ENCODE measurements at places on chromosomes 12 and 14. TPM values are rescaled to one million over a fixed set of nuclear protein-coding genes. Genes with fewer than 3 reads are reported as not detected.
A peak's percentile ranks its signal among the peaks of the same experiment; 100 is the strongest.

Gene RPGRIP1
- total RNA-seq: not detected

Gene APOF
- not detected for total RNA-seq

Gene SLC11A2
- total RNA-seq: 50.4 TPM

DNA sequence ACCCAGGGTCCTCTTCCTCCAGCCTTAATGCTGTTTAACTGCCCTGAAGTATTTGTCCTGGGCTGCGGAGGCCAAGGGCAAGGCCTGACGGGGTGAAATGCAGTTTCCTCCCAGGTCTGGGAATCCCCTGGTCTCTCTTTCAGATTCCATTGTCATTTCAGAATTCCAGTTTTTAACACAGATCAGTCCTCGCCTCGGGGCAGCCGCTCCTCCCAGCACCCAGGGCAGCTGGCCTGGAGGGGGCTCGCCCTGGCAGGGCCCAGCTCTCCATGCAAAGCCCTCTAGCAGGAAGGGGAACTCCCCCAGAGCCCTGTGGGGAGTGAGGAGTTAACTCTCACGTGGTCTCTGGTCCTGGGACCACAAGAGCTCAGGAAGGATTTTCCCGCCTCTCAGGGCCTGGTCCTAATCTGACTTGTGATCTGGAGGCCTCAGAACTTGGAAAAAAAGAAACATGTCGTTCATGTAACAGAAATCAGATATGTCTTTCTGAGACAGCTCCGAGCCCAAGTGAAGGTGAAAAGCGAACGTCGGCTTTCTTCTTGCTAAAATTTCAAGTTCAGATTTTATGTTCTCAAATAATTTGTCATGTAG is 265.6 kb upstream of the SFSWAP start:
- no peak for DNase-seq

DNA sequence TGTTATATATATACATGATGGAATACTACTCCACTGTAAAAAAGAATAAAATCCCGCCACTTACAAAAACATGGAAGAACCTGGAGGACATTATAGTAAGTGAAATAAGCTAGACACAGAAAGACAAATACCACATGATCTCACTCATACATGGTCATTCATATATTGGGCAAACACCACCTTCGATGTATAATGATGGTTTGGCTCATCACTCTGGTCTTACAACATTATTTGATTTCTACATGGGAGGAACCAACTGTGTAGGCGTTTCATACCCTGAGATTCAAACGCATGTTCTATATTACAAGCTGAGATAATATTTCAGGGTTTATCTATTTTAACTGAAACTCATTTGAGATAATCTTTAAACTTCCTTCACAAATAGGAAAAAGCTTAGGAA is 48.3 kb downstream of the ABCD2 start:
- DNase-seq: no peak

- no peak for DNase-seq
Observed at GRCh38 chr14:100138082-100138787, 21.2 kb downstream of the DEGS2 start.

Gene SMCO3
- not detected for total RNA-seq

Gene PSMC6
- total RNA-seq: 109 TPM

Gene SRGAP1
- total RNA-seq: 14.8 TPM

GRCh38 chr12:119725523-119725922 is 57.6 kb downstream of the PRKAB1 start:
- no peak for DNase-seq

- no peak for DNase-seq
Observed at GRCh38 chr14:98244162-98244948, 1027.6 kb downstream of the BCL11B start.

Gene EID3
- total RNA-seq: 3.0 TPM

Gene DNAJC22
- total RNA-seq: 0.35 TPM

DNA sequence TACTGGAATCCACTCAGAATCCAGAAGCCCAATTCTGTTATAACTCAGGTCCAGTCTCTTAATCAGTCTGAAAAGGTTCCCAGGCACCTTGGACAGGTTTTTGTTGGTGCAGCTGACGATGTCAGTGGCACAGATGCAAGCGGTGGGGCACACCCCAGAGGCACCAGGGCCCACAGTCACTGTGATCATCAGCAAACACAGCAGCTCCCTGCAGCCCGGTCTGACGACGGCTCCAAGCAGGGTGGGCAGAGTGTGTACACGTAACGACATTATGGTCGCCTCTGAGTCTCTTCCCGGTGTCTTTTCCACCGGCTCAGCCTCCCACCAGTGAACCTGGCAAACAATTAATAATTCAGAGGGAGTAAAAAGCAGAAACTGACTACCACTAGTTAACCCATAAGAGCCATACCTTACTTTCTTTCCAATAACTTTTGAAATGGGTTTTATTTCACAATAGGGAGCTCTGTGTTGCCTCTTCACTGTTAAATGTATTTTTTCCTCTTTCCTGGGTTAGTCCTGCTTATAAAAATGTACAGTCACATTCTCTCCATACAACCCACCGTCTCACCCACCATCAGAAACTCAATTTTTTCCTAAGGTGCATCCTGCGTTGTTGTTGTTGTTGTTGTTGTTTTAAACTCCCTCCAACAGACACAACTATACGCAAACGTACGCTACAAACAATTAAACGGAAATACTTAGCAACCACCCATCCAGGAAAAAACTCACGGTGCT is 521 bp upstream of the PCED1B start:
- no peak for DNase-seq

- DNase-seq: no peak
Observed at GRCh38 chr14:22839159-22839779, 2.9 kb downstream of the MMP14 start.

- peak; percentile 80 for DNase-seq
Observed at GRCh38 chr12:4604684-4605193, 42.7 kb downstream of the DYRK4 start.

- no peak for DNase-seq
Observed at GRCh38 chr12:16593546-16593945, 12.4 kb downstream of the LMO3 start.

- DNase-seq: no peak
Observed at GRCh38 chr14:101289230-101289690, 272.0 kb upstream of the DIO3 start.

GRCh38 chr12:87142342-87142741 is 886.2 kb upstream of the MGAT4C start:
- DNase-seq: no peak

Gene RIC8B
- total RNA-seq: 33.8 TPM

Gene RALGAPA1
- total RNA-seq: 42.0 TPM

Gene FSCB
- not detected for total RNA-seq

DNA sequence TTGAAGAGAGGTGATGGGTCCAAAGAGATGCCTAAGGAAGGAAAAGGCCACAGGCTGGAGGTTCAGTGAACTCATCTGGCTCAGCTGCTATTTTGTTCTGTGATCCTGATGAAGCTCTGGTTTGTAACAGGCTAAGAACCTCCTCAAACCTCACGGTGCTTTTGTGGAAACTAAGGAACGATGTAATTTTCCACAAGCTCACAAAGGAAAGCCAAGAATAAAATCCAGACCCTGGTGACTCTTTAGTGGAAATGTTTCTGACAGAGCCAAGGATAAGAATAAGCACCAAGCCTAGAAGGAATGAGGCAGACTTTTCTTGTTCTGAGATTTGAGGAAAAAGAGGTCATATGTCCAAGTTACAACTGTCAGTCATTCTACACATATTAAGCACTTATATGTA is 93.6 kb downstream of the SLC24A4 start:
- no peak for DNase-seq

Gene GPR137C
- total RNA-seq: 4.2 TPM

- no peak for DNase-seq
Observed at GRCh38 chr12:42756841-42757623, 167.5 kb upstream of the PRICKLE1 start.

DNA sequence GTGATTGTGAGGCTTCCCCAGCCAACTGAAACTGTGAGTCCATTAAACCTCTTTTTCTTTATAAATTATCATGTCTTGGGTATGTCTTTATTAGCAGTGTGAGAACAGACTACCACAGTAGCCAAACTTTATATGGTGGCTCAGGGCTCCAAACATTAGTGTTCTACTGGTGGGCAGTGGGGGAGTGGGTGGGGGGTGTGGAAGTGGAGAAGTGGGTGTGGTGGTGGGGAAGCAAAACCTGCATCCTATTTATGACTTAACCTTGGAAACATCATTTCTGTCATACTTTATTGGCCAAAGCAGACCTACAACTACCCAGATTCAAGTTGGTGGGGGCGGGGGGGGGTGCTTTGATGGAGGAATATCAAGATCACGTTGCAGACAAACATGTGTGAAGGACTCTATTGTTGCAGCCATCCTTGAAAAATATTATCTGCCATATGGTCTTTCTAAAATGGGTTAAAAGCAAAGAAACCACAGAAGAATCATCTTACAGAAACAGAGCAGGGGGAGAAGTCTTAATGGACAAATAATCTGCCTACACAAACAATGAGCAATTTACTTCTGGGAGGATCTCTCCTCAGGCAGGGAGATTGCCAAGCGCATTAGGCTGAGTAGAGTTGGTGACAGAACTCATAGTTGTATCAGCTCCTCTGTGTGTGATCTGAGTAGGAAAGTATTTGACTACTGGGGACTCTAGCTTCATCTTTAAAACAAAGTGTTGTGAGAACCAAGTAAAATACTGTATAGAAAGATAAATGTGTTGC is 1.4 kb upstream of the PWP1 start:
- no peak for DNase-seq

GRCh38 chr12:130571089-130571488 is 145.0 kb downstream of the RIMBP2 start:
- no peak for DNase-seq

GRCh38 chr12:108571609-108572165 is 9.3 kb downstream of the ISCU start:
- DNase-seq: no peak

DNA sequence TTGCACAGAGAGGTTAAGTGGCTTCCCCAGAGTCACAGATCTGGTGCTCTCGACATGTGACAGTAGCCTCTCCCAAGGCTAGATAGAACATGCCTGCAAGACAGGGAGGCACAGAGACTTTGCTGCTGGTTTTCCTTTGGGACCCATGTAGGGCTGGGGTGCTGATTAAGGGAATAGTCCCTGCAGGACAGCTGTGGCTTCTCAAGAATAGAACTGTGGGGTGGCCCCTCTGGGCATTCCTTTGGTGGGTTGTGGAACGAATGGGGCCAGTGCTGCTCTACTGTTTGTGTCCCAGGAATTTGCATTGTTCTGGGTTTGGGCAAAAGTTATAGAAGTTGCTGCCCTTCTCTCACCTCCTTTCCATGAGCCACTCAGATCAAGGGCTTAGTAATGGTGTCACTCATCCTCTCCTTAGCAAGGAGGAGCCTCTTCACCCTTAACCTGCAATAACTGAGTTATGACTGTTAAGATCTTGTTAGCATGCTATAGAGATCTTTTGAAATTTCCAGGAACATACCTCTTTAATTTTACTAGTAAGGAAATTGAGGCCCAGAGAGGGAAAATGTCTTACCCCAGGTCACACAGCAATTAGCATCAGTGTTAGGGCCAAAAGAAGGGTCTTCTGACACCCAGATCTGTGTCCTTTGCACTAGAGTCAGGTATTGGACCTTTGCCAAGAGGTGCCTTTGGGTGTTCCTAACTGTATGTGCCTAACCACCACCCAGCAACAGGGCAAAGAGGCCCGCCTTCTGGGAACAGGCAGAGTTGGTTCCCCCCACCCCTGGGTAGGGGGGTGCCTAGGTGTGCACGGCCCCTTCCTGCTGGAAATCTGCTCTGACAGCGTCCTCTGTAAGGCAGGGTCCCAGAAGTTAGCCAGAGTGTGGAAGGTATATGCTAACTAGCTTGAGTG is 31.4 kb downstream of the CD9 start:
- no peak for DNase-seq

DNA sequence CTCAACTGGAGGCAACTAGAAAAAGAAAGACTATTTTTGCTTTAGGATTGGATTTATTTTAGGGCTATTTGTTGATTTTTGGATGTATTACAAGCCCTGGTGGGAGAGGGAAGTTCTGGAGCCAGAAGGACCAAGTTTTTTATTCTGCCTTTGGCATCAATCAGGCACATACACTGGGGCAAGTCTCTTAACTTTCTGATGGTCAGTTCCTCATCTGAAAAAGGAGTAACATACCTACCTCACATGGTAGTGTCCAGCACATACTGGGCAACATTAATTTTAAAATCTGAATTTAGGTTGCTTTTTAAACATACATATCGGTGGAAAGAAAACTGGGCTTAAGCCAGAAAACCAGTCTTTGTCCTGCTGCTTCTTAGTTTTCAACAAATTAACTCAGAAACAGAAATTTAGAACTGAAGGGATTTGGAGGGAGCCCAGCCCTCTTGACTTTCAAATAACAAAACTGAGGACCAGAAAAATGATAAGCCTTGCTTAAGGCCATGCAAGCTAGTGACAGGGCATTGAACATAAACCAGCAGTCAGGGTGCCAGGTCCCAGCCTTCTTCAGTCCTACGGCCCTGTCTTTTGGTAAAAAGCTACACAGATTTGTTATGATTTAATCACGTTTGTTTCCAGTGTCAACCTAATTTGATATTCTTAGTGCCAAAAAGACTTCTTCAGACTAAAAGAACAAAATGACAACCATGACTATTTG is 90.2 kb upstream of the SLC38A2 start:
- no peak for DNase-seq

DNA sequence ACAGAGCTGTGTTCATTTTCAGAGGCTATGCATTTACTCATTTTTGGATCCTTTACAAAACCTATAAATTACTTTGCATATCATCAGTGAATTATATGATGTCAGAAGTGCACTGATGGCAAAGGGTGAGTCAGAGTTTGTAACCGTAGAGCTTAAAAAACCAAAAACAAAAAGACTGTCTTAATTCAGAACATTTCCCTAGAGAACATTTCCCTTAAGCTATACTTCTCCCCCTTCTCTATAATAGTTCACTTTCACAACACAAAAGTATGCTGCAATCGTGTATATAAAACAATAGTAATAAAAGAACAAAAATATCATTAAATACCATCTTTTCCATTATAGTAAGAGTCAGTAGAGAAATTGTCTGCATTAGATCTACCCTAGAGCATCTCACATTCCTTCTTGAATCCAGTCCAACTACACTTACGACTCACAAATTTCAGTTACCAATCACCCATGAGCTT is 934.9 kb downstream of the LRFN5 start:
- no peak for DNase-seq

Gene GDF3
- total RNA-seq: not detected

DNA sequence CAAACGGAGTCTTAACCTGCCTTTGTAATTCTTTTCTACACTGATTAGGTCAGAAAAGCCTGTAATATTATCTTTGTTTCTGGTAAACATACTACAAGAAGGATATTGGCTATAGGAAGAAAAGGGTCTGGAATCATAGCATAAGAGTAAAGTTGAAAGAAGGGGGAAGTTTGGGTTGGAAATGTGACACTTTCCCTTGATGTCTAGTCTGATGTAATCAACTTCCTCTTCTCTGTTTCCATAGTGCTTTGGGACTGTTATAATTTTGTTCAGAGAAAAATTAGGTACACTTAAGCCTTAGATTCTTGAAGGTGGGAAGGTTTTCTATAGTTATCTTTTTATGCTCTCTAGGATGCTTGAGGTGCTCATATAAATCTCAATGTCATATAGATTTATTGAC is 322.2 kb downstream of the AEBP2 start:
- DNase-seq: no peak

Data from neural crest cell (in vitro differentiated cells).